Femur (tissue), 1 donor: ENCODE measurements at places on chromosomes 11 and 22.

- DNase-seq, result no peak
Observed at GRCh38 chr11:75428989-75429640, 3.9 kb downstream of the KLHL35 start.

GRCh38 chr11:114134870-114135269 is 75.4 kb downstream of the ZBTB16 start:
- no peak for DNase-seq

DNA sequence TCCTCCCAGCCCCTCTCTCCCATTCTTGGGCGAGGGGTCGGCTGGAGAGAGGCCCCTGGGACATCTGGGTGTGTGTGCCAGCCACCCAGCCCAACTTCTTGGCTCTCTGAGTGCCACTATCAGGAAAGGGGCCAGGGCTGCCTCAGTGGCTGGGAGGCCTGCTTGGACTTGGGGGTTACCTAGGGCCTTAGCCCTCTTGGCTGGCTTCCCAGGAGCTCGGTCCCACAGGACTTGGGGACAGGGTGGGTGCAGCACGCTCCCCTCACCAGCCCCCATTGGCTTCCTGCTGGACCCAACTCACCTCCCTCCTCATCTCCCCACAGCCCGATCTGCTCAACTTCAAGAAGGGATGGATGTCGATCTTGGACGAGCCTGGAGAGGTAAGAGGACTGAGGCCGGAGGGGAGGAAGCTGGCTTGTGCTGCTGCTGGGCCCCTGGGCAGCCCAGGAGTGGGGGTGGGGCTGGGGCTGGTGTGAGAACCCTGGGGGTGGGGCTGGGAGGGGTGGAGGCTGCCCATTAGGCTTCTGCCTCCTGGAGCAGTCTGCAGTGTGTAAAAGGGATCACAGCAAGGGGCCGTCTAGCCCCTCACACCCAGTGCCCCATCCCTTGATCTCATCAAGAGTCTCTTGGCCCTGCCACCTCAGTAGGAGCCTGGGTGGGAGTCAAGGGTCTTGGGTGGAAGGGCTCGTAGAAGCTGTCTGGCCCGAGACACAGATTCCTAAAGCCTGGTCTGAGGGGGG is 54.8 kb downstream of the TRIOBP start:
- no peak for DNase-seq

GRCh38 chr11:70251659-70252321 is 18.7 kb upstream of the PPFIA1 start:
- DNase-seq, result no peak

- peak; percentile 67 for DNase-seq
Observed at GRCh38 chr11:45079943-45080719, 66.3 kb upstream of the PRDM11 start.

DNA sequence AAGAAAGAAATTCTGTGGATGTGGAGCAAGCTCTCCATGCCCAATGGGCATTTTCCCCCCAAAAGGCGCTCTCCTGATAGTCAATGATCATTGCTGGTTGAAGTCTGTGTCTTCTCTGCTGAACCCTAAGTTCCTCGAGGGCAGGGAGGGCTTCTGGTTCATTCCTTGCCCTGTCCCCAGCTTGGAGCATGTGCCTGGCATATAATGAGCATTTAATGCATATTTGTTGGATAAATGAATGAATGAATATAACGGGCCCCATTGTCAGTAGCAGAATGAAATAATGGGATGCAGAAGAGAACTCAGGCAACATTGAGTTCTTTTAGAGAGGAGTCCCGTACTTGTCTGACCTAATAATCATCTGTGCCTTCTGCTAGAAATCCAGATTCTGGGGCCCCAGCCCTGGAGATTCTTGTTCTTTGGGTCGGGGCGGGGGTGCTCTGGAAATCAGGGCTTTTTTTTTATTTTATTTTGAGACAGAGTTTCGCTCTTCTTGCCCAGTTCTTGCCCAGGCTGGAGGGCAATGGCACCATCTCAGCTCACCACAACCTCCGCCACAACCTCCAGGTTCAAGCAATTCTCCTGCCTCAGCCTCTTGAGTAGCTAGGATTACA is 64.4 kb downstream of the CD82 start:
- DNase-seq, result no peak

DNA sequence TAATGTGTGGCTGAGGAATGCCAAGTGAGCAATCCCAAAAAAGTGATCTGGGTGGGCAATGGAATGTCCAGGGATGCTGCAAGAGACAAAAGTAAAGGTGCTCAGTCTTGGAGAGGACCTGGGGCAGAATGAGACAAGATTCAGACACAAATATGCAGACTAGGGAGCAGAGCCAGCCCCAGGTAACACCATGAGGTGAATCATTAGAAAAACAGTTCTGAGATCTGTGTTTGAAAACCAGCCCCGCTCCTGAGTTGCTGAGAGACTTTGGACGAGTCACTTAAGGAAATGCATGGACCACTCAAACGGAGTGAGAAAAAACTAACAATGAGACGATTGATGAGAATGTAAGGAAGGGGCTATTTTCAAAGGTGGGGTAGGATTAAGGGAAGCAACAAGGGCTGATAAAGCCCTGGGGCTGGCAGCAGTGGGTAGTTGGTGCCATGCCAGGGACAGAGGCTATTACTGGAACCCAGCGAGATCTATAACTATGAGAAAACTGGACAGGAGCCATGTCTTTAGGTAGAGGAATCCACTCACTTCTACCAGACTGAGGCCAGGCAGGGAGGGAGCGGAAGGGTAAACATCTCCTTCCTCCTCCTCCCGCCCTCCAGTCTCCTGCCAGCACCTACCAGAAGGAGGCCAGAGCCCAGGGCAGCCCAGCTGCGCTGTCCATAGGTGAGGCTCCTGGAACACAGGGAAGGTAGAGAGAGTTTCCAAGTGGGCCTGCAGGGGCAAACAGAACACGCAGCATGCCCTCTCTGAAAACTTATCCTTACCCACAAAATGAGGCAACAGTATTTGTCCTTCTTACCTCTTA is 130.4 kb upstream of the TEAD1 start:
- no peak for DNase-seq

DNA sequence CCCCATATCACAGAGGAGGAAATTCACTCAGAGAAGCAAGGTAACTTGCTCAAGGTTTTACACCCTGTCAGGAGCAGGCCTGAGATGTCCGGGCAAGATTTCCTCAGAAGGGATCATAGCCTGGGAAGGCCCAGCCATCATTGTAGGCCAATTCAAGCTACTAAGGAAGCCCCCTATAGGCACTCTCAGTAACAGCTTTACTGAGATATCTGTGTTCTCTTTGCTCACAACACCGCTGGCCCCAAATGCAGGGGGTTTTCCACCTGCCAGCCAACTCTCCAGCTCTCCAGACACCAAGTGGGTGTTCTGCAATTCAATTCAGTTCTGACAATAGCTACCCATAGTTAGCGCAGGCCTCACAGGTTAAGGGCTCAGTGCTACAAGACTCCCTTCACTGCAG is 84.0 kb downstream of the SLC36A4 start:
- DNase-seq, result no peak

- no peak for DNase-seq
Observed at GRCh38 chr22:39839917-39840510, 53.5 kb downstream of the ENTHD1 start.

- DNase-seq, result no peak
Observed at GRCh38 chr11:129295746-129296145, 79.9 kb upstream of the BARX2 start.

DNA sequence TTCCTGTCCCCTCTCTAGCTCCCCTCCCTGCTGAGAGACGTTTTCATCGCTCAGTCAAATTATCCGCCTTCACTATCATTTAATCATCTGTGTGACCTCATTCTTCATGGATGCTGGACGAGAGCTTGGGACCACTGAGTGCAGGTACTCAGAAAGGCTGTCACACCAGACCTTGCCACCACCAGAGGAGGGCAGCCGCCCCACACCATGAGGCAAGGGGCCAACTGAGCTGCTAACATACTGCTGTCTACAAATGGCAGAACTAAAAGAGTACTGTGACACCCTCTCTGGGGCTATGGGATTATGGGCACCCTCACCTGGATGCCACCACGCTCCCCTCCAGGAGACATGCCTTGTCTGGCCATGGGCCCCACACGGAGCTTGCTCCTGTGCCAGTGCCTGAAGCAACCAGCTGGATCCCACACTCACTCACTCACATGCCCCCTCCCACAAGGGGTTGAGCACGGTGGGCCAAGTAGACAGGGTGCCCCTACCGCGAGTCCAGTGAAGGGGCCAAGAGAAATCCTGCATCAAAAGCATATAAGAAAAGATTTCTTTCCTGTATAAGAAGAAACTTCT is 670.0 kb upstream of the CCDC90B start:
- no peak for DNase-seq

- no peak for DNase-seq
Observed at GRCh38 chr11:45282081-45282480, 4.1 kb downstream of the SYT13 start.

DNA sequence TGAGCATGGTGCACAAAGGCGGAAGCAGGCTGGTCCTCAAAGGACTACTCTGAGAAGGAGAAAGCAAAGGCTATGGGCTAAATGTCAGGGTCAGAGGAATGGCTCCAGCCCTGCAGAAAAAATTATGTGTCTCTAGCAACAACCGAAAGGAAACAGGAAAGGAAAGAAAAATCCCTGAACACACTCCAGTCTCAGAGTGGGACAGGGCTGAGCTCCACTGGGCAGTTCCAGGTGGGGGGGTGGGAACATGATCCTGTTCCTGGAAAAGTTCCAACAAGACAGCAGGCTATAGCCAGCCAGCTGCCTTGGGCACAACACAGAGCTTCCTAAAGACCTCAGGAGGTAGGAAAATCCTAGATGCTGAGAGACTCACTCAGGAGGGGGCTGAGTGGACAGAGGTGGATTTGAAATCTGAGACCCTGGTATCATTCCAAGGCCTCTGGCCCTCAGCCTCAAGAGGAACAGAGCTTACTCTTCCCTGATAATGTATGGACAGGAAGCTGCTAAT is 1088.2 kb downstream of the TBC1D22A start:
- peak; percentile 72 for DNase-seq

DNA sequence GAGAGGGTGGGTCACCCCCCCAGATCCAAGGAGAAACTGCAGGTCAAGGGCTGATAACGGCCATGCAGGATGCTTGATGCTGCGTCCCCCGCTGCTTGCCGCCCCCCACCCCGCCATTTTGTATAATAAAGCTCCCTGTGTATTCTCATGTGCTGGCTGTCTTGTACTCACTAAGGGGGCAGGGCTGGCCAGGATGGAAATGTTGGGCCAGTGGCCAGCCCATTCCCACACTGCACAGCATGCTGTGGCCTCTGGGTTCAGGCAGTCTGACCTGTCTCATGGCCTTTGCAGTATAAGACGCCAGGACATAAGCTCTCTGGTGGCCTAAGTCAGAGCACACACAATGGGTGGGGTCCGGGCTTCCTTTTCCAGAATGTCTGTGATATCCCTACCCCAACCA is 421 bp upstream of the PRR33 start:
- peak; percentile 21 for DNase-seq

DNA sequence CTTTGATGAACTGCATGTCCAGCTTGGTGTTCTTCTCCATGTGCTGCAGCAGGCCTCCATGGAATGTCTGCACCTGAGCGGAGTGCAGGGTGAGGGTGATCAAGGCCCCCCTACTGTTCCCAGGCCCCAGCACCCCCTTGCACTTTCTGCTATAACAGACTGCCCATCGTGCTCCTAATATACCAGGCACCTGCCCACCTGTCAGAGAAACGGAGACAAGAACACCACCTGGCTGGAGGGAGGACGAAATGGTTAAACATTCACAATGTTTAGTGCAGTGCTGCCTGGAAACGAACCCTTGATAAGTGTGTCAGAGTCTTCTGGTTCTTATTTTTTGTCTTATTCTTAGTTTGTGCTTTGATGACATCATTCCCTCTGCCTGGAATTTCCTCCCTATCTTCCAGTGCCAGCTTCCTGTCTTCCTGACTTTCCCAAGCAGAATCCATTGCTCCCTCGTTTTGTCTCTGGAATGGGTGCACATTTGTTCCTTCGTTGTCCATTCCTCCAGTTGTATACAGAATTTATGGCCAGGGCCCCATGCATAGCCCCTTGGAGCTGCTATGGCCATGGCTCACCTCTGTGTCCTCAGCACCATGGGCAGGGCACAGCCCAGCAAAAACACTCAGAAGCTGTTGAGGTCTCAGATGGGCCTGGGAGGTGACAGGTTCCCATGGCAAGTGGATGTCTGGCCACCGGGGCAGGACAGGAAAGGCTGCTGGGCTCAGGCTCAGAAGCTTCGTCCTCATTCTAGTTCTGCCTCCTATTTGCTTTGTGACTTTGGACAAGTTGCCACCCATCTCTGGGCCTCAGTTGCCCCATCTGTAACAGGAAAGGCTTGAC is 11.9 kb downstream of the BAIAP2L2 start:
- peak; percentile 20 for DNase-seq

DNA sequence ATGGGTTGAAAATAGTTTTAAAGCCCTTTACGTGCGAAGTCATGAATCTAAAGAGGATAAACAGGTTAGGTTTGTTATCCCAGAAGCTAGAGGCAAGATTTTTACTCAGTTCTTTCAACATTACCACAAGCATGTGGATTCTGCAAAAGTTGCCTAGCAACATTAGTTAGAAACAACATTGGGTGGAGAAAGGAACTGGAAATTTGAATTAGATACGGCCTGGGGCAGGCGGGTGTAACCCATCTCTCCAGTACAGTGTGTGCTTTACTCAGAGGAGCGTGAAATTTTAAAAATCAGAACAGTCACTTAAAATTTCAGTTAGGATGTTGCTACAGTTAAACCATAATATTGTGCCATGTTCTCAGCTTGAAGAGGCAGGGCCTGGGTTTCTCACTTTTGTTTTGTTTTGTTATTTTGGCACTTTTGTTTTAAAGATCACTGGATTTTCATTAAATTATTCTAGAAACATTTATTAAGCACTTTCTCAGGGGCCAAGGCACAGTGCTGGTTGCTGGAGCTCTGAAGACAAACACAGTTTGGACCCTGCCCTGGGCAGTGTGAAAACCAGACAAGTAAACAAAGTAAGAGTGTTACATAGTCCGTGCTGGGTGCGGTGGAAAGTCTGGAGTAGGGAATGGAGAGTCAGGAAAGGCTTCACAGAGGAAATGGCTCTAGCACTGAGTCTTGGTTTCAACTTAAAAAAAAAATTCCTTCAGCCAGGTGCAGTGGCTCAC is 4.4 kb upstream of the WEE1 start:
- peak; percentile 69 for DNase-seq

DNA sequence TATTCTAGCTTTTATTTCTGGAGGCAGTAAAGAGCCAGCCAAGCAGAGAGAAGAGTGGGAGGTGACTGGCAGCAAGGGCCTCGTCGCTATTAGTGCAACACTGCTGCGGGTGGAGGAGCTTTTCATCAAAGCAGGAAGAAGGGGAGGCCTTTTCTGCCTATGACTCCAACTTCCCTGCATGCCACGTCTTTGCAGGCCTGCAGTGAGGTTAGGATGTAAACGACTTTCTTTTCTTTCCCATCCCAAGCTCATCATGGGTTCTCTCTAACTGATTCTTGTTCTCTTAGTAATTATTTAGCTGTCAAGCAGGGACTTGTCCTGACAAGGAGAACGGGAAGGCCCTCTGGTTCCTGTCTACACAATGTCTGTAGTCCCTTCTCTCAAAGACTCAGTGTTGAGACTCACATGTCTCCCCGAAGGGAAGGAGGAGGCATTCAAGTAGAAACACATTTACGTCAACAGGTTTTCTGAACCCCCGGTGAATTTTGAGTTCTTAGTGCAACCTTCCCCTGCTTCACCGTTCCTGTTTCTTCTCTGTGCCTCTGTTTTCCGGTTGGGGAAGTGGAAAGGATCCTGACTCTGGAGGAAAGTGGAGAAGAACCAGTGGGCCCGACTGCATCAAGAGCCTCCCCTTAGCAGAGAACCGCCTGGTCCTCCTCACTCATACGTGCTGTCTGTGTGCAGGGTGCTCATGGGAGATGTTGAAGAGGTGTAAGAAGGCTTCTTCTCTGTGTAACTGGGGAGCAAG is 56.9 kb downstream of the PACS1 start:
- peak; percentile 77 for DNase-seq

GRCh38 chr22:48979482-48979881 is 848.2 kb downstream of the BRD1 start:
- DNase-seq, result no peak
